MCF 10A (cell line): ENCODE measurements at places on chromosomes 12 and 14. TPM values are rescaled to one million over a fixed set of nuclear protein-coding genes. Genes with fewer than 3 reads are reported as not detected.
A peak's percentile ranks its signal among the peaks of the same experiment; 100 is the strongest.

DNA sequence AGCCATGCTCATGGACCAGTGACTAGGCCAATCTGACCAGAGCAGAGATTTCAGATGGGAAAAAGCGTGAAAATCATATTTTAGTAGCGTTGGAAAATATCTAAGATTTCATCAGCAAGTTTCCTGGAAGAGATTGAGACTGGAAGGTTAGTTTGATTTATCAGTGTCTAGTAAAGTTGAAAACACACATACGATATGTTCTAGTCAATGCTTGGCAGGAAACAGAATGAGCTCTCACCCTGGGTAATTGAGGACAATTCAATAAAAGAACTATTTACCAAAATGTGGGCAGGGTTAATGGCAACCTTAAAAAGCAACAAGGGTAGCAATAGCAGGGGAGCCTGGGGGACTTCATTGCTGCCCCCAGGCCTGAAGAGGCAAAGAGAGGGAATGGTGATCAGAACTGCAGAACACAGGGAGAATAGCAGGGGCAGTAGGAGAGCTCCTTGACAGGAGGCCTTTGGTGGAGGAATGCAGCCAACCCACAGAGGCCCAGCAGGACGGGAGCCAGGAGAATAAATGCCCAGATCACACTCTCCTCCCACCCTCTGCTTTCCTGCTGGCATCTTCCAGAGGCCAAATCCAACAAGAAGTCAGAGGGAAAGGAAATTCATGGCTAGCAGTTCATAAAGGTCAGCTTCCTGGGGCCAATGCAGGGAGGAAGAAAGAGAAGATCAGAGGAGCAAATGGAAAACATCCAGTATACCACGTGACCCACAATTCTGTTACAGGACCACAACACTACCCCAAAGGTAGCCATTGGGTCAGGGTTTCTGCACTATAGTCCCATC lies 27.6 kb upstream of the LRP6 start:
- no peak for DNase-seq

Gene ANO2
- total RNA-seq, result not detected in 2 replicates

DNA sequence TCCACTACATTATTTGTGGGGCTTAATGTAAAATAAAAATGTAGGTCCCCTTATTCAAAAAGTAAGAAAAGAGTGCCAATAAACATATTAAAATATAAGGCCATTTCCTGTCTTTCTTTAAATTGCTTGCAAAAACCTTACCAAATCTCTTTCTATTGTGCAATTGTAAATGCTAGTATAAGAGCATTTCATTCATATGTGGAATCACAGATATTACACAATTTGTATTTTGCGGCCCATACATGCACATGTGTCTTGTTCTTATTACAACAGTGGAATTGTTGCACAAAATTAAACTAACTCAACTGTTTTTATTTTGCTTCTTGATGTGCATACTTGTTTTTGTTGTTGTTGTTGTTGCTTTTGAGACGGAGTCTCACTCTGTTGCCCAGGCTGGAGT lies 20.1 kb upstream of the CRADD start:
- peak; percentile 38 for DNase-seq

GRCh38 chr12:9943240-9943639 lies 11.1 kb upstream of the CLEC2A start:
- DNase-seq, result no peak

- DNase-seq, result no peak
Measured at GRCh38 chr14:91215381-91215780, 29.1 kb downstream of the GPR68 start.

Gene AMN
- 0.29 TPM in 1 of 2 replicates, not detected in the other for total RNA-seq

Gene EIF2S3B
- 7.9 and 9.3 TPM in 2 replicates for total RNA-seq
